Camera-type eye (tissue), 1 donor: ENCODE measurements at places on chromosomes 1 and 21. TPM values are rescaled to one million over a fixed set of nuclear protein-coding genes. Genes with fewer than 3 reads are reported as not detected.

TM2D1 gene
- total RNA-seq, result 77.7 TPM

PROK1 gene
- total RNA-seq, result not detected

CHI3L2 gene
- not detected for total RNA-seq

SPRR4 gene
- total RNA-seq, result not detected

ADGRL2 gene
- 280 TPM for total RNA-seq

GREM2 gene
- 6.4 TPM for total RNA-seq

FAM229A gene
- 3.1 TPM for total RNA-seq

AMY2B gene
- total RNA-seq, result 48.2 TPM

NECAP2 gene
- total RNA-seq, result 48.2 TPM

AMPD2 gene
- 75.2 TPM for total RNA-seq

DSCAM gene
- total RNA-seq, result 11.8 TPM

ITLN1 gene
- total RNA-seq, result not detected

HMGCS2 gene
- total RNA-seq, result 0.44 TPM

SYT6 gene
- 10.3 TPM for total RNA-seq

RAP1GAP gene
- total RNA-seq, result 29.9 TPM

GMEB1 gene
- total RNA-seq, result 15.6 TPM

KIF2C gene
- 6.5 TPM for total RNA-seq

RORC gene
- total RNA-seq, result 1.6 TPM

PRKAA2 gene
- 32.7 TPM for total RNA-seq

TMPRSS15 gene
- total RNA-seq, result not detected

TNFRSF4 gene
- total RNA-seq, result 0.22 TPM

BTBD8 gene
- total RNA-seq, result 151 TPM

PLCH2 gene
- 84.1 TPM for total RNA-seq

TSSK3 gene
- total RNA-seq, result 0.55 TPM

NSUN4 gene
- total RNA-seq, result 25.3 TPM

AGMAT gene
- total RNA-seq, result 1.2 TPM

CD52 gene
- not detected for total RNA-seq

PTGFRN gene
- total RNA-seq, result 75.4 TPM

OPRD1 gene
- 5.2 TPM for total RNA-seq

TTC34 gene
- 0.27 TPM for total RNA-seq

CFHR3 gene
- total RNA-seq, result 0.22 TPM

DCST1 gene
- total RNA-seq, result not detected
